ENCODE measurements at places on chromosomes 13 and 19.

DNA sequence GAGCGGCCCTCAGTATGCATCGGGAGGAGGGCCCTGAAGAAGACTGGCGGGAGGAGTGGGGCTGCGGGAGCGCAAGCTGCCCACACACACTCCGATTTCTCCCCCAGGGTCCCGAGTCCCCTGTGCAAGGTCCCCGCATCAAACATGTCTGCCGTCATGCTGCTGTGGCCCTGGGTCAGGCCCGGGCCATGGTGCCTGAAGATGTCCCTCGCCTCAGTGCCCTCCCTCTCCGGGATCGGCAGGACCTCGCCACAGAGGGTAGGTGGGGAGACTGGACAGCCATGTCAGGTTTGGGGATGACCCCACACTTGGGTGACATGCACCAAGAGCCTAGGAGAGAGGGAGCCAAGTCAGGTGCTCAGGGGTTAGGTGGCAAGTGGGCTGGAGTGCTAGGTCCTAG lies 4.7 kb downstream of the KMT2B start:
- no peak for DNase-seq

GRCh38 chr19:31110336-31110735 lies 238.9 kb downstream of the TSHZ3 start:
- DNase-seq = no peak

DNA sequence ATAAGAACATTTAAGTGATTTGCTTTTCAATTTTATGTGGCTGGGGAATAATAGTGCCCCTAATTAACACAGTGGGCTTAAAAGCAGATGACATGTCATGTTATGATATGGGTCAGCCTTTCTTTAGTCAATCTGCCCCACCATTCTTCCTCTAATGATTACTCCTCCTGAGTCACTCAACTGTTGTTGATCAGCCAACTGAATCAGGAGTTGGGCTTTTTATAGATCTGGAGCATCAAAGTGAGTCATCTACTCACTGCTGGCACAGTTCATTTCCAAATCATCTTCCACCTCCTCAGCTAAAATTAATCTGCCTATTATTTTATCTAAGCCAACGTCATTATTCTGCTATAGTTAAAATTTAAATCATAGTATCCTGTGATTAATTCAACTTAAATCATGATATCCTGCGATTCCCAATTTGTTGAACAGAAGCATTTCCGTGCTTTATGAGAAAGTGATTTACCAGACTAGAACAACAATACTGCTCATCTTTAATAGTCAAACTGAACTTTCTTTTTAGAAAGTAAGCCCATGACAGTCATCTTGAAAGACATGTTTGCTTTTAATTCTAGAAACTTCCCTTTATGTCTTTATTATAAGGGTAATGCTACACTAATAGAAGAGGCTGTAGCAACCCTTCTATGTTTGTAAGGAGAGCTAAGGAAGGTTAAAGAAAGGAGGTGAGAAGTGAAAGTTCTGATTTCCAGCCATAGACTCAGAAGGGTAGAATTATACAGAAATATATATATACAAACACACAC lies 551.4 kb downstream of the TBC1D4 start:
- DNase-seq = no peak

DNA sequence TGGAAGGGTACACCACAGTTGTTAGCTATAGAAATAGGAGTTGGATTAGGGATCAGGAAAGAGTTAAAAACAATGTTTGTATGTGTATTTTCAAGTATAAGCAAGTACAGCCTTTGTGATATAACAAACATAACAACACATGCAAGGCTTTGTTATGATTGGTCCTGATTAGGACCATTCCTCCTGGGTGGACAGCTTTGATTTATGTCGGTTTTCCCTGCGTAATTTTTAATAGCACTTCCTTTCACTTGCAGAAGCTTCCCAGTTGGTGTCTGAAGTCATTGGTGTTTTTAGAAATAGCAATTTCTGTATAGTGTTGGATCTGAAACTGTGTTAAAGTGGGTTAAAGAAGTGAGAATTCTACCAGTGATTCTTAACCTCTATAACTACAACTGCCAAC lies 10.0 kb downstream of the FNDC3A start:
- DNase-seq = no peak

DNA sequence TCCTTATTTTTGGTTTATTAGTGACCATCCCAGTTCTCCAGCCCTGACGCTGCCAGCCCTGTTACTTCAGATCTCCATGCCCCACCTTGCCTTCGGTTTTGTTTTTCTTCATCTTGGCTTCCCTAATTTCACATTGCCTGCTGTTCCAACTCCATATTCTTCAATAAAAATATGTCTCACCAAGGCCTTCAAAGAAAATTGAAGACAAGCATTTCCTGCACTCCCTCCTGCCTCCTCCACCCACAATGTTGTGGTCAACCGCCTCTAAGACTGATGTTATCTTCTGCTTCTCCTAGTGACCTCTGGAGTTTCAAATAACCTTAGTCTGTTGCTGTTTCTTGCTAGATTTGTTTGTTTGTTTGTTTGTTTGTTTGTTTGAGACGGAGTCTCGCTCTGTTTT lies 14.6 kb downstream of the PLD3 start:
- DNase-seq = no peak

DNA sequence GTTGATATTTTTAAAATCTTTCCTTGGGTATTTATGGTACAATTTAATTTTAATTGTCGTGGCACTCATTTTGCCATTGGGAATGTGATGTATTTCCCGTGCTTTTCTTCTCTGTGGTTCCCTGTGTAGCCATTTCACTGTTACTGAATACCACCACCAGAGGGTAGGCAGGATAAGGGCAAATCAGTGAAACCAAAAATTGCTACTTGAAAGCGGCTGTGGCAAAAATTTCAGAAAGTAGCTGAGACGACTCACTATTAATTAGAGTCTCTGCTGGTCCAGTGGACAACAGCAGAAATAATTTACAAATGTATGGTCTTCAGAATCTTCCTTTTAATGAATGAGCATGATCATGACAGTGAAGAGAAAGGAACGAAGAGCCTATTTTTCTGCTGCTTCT lies 34.4 kb upstream of the MIR17HG start:
- no peak for DNase-seq

GRCh38 chr19:43684326-43684725 lies 14.4 kb upstream of the PLAUR start:
- DNase-seq = no peak
